Gastrocnemius medialis (tissue), 4 donors: ENCODE measurements at places on chromosomes 1 and 21. TPM values are rescaled to one million over a fixed set of nuclear protein-coding genes. Genes with fewer than 3 reads are reported as not detected.
A peak's percentile ranks its signal among the peaks of the same experiment; 100 is the strongest.

GRCh38 chr1:27542463-27543273, 52.7 kb upstream of the WASF2 start:
- peak; percentile 96 for DNase-seq
- peaks cover 83% of the 10 kb centered on the region for H3K4me1 ChIP-seq
- no peak overlapping the region for H3K4me3 ChIP-seq
- peak overlapping the region; percentile 89 for H3K27ac ChIP-seq
- H3K27me3 ChIP-seq: no peaks in the 10 kb centered on the region

- no peaks in the 10 kb centered on the region for H3K27me3 ChIP-seq
- no peak overlapping the region for H3K27ac ChIP-seq
- H3K4me1 ChIP-seq: no peaks in the 10 kb centered on the region
- no peak for DNase-seq
These were observed 117.6 kb downstream of the KCNK2 start for GRCh38 chr1:215200121-215200520.

GRCh38 chr1:2021550-2021949, 2.4 kb downstream of the GABRD start:
- H3K27me3 ChIP-seq: peaks cover 43% of the 10 kb centered on the region
- no peak overlapping the region for H3K4me3 ChIP-seq
- H3K36me3 ChIP-seq: no peaks in the 10 kb centered on the region
- H3K4me1 ChIP-seq: peaks cover 5% of the 10 kb centered on the region
- H3K27ac ChIP-seq: no peak overlapping the region

GRCh38 chr1:106047210-106047609, 1009.3 kb upstream of the PRMT6 start:
- no peak overlapping the region for H3K27ac ChIP-seq
- no peak overlapping the region for H3K4me3 ChIP-seq
- H3K4me1 ChIP-seq: no peaks in the 10 kb centered on the region
- DNase-seq: no peak

DNA sequence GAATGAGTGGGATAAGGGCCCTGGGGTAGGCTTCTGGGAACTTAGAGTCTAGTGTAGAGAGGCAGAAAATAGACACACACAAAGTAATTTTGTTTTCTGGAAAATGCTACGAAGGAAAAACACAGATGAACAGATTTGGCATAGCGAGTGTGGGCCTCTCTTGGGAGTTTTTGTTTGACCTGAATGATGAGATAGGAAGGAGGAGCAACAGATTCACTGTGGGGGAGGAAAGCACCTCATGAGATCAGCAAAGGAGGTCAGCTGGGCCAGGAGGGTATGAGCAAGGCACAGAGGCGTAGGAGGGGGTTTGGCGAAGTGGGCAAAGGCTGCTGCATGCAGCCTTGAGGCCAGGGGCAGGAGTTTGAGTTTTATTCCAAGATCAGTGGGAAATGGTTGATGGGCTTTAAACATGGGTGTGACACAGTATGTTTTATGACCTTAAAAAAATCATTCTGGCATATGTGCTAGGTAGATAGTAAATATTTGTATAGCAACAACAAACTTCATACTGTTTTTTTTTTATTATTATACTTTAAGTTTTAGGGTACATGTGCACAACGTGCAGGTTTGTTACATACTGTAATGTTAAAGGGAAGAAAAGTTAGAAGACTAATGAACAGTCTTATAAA, 57.9 kb downstream of the FGGY start:
- H3K27me3 ChIP-seq: no peaks in the 10 kb centered on the region
- H3K4me1 ChIP-seq: peaks cover 18% of the 10 kb centered on the region
- H3K4me3 ChIP-seq: no peak overlapping the region
- DNase-seq: no peak

- no peak for DNase-seq
- H3K36me3 ChIP-seq: no peaks in the 10 kb centered on the region
- no peak overlapping the region for H3K27ac ChIP-seq
- no peak overlapping the region for H3K4me3 ChIP-seq
- H3K27me3 ChIP-seq: peaks cover 11% of the 10 kb centered on the region
These were observed 4.8 kb upstream of the PCNX2 start for GRCh38 chr1:233300326-233300725.

- no peaks in the 10 kb centered on the region for H3K36me3 ChIP-seq
- no peaks in the 10 kb centered on the region for H3K27me3 ChIP-seq
- H3K27ac ChIP-seq: peak within 1 kb of the TSS; percentile 71
- H3K4me3 ChIP-seq: no peak within 1 kb of the TSS
- no peak for DNase-seq
- peaks cover 45% of the 10 kb centered on the region for H3K4me1 ChIP-seq
These were observed at the start of gene FAM167B for GRCh38 chr1:32246888-32247273. Gene FAM167B (plus strand): TSS chr1:32247222. CDS start chr1:32247422, 200 bp downstream.

- no peaks in the 10 kb centered on the region for H3K27me3 ChIP-seq
- DNase-seq: no peak
- no peaks in the 10 kb centered on the region for H3K4me1 ChIP-seq
- no peak overlapping the region for H3K27ac ChIP-seq
- H3K4me3 ChIP-seq: no peak overlapping the region
- no peaks in the 10 kb centered on the region for H3K36me3 ChIP-seq
These were observed 226.9 kb upstream of the DEPDC1 start for GRCh38 chr1:68723791-68724190.

DNA sequence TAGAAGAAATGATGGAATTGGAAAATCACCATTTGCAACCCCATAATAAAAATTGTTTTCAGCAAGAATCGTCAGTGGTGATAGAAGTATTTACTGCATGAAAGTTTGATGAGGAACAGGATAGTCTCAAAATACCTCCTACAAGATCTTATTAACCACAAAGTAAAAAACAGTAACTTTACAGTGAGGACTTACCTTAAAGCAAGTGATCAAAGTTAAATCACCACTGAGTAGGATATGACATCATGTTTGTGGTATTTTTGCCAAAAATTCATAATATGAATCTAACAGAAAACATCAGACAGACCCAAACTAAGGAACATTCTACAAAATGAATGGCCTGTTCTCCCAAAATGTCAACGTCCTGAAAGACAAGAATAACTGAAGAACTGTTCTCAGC, 19.9 kb downstream of the ALDH9A1 start:
- no peak overlapping the region for H3K27ac ChIP-seq
- no peak for DNase-seq
- H3K36me3 ChIP-seq: no peaks in the 10 kb centered on the region
- H3K4me3 ChIP-seq: no peak overlapping the region
- H3K27me3 ChIP-seq: no peaks in the 10 kb centered on the region

DNA sequence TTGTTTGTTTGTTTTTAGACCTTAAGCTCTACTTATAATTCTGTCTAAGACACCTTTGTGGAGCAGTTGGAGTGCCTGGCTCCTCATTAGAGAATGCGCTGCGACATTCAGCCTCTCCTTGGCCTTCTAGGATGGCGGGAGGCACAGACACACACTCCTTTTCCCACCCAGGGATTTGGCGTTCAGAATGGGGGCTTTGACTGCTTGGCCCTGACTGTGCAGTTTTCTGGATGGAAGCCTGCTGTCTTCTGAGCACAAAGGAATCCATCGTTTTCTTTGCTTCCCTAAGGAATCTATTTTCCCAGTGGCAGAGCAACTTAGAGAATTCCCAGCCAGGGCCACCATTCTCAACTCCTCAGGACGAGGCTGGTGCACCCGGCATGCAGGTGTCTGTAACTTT, 83.6 kb downstream of the GALNT2 start:
- H3K27me3 ChIP-seq: no peaks in the 10 kb centered on the region
- H3K27ac ChIP-seq: no peak overlapping the region
- H3K36me3 ChIP-seq: no peaks in the 10 kb centered on the region
- peaks cover 68% of the 10 kb centered on the region for H3K4me1 ChIP-seq
- H3K4me3 ChIP-seq: no peak overlapping the region
- DNase-seq: no peak

GRCh38 chr1:158329733-158330132, 1.6 kb downstream of the CD1B start:
- no peak overlapping the region for H3K4me3 ChIP-seq
- H3K36me3 ChIP-seq: no peaks in the 10 kb centered on the region
- DNase-seq: no peak

GRCh38 chr1:167166690-167167075, 54.0 kb upstream of the POU2F1 start:
- peaks cover 9% of the 10 kb centered on the region for H3K4me1 ChIP-seq
- no peaks in the 10 kb centered on the region for H3K27me3 ChIP-seq
- H3K27ac ChIP-seq: no peak overlapping the region
- no peak overlapping the region for H3K4me3 ChIP-seq
- H3K36me3 ChIP-seq: no peaks in the 10 kb centered on the region

GRCh38 chr1:79741720-79742421, 735.3 kb upstream of the ADGRL4 start:
- DNase-seq: no peak
- no peak overlapping the region for H3K27ac ChIP-seq
- no peaks in the 10 kb centered on the region for H3K4me1 ChIP-seq
- no peaks in the 10 kb centered on the region for H3K27me3 ChIP-seq
- H3K36me3 ChIP-seq: no peaks in the 10 kb centered on the region
- no peak overlapping the region for H3K4me3 ChIP-seq

GRCh38 chr1:32592943-32593342, 53.7 kb downstream of the ZBTB8A start:
- DNase-seq: no peak

DNA sequence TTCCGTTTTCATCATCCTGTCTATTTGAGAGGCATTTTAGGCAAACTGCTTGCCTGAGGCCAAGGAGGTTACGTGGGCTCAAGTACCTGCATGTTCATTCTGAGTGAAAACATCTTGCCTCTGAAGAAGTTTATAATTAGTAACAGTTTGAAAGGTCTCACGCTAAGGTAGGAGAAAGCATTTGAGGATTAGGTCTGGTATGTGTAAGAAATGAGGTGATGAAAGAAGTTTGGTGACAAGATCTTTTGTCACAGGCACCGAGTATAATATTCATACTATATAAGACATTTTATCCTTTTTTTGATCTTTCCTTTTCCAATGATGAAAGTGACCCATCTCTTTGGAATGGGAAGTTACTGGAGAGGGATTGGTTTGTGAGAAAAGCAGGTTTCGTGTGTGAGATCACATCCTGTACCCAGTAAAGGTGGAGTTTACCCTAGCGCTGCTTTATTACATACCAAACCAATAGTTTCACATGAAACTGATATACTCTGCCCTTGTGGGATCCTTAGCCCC, 98.7 kb upstream of the PDC start:
- DNase-seq: no peak
- H3K36me3 ChIP-seq: no peaks in the 10 kb centered on the region
- no peaks in the 10 kb centered on the region for H3K4me1 ChIP-seq
- no peaks in the 10 kb centered on the region for H3K27me3 ChIP-seq
- no peak overlapping the region for H3K27ac ChIP-seq
- no peak overlapping the region for H3K4me3 ChIP-seq

DNA sequence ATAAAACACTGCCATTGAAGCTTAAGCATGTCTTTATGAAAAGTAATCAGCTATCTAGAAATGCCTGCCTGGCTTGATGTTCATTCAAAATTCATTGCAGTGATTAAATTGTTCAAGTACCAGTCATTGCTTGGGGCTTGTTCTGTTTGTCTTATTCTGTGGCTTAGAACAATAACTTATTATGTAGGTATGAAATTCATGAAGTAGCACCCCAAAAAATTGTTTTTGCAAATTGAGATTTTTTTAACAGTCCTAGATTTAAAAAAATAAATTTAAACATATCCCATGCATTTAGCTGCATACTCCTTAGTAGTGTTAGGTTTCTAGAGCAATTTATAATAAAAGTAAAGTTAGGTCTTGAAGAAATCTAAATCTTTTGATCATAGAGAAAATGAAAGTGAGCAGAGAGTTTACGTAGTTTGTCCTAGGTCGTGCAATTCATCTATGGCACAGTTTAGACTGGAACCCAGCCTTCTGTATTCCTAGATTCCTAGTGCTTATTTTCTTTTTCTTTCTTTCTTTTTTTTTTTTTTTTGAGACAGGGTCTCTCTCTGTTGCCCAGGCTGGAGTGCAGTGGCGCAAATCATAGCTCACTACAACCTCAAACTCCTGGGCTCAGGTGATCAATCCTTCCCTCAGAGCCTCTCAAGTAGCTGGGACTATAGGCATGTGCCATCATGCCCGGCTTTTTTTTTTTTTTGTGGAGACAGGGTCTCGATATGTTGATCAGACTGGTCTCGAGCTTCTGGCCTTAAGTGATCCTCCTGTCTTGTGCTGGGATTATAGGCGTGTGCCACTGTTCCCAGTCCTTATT, 9.3 kb downstream of the MIER1 start:
- DNase-seq: no peak
- no peak overlapping the region for H3K4me3 ChIP-seq
- H3K36me3 ChIP-seq: no peaks in the 10 kb centered on the region
- H3K4me1 ChIP-seq: peaks cover 39% of the 10 kb centered on the region
- peak overlapping the region; percentile 1 for H3K27ac ChIP-seq
- no peaks in the 10 kb centered on the region for H3K27me3 ChIP-seq

DNA sequence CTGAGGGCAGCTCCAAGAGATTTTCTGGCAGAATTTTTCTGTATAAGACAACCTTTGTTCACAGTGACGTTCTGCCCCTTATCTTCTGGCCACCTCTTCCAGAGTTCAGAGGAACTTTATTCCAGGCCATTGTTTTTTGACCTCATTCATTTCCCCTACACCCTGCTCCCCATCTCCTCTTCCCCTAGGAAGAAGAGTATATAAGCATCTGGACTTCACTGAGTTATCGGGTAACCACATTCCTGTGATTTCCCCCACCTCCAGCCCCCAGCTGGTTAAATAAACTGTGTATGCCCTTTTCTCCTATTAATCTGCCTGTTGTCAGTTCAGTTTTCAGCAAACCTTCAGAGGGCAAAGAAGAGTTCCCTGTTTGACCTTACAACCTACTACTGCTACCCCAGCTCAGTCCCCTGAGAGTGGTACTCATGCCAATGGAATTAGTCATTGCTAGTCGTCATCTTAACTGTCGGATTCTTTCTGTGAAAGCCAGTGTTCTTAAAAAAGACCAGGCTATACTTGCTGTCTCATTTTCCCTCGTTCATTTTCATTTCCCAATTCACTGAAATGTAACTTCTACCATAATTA, 14.3 kb upstream of the ALG14 start:
- peak overlapping the region; percentile 23 for H3K27ac ChIP-seq
- no peak overlapping the region for H3K4me3 ChIP-seq

- peaks cover 10% of the 10 kb centered on the region for H3K4me1 ChIP-seq
- peak overlapping the region; percentile 79 for H3K27ac ChIP-seq
- H3K4me3 ChIP-seq: no peak overlapping the region
These were observed 23.8 kb downstream of the CLIC4 start for GRCh38 chr1:24768873-24769605.

The RUNX3 gene
- total RNA-seq: 0.13 TPM

The TNFAIP8L2 gene
- 1.4 TPM for total RNA-seq

The ZNF362 gene
- total RNA-seq: 6.4 TPM

The C1orf94 gene
- total RNA-seq: not detected

The HMGCS2 gene
- 2.2 TPM for total RNA-seq

The APOBEC4 gene
- total RNA-seq: not detected

The PPIE gene
- 27.7 TPM for total RNA-seq

The PHF13 gene
- total RNA-seq: 4.7 TPM

The PIK3CD gene
- total RNA-seq: 1.7 TPM
